ENCODE measurements at places on chromosomes 3 and 15. TPM values are rescaled to one million over a fixed set of nuclear protein-coding genes. Genes with fewer than 3 reads are reported as not detected.

ZNF774 gene
- total RNA-seq: 2.6 TPM

ERICH6 gene
- not detected for total RNA-seq

DNAH12 gene
- 0.47 TPM for total RNA-seq

PLCH1 gene
- total RNA-seq: 0.12 TPM

PTX3 gene
- 217 TPM for total RNA-seq

DNA sequence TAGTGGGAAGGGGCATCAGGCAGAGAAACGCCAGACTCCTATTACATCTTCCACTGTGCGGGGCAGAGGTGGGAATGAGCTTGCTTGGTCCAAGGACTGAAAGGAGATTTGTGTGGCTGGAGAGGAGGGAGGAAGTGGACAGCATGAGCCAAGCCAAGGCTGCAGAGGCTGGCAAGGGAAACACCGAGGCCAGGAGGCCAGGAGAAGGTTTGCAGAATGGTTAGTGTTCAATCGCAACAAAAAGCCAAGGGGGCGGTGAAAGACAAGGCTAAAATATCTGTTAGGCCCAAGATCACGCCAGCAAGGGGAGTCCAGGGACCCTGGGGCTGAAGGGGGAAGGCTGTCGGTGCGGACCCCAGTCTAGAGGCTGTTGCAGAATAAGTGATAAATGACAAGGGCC lies 75.8 kb downstream of the CPN2 start:
- H3K27me3 ChIP-seq: no peaks in the 10 kb centered on the region
- peak; percentile 37 for DNase-seq
- peaks cover 7% of the 10 kb centered on the region for H3K36me3 ChIP-seq
- peak overlapping the region; percentile 69 for H3K27ac ChIP-seq
- H3K4me3 ChIP-seq: no peak overlapping the region
- peaks cover 30% of the 10 kb centered on the region for H3K4me1 ChIP-seq

GRCh38 chr15:39931615-39932014 lies 2.3 kb upstream of the EIF2AK4 start:
- no peak for DNase-seq
- no peaks in the 10 kb centered on the region for H3K36me3 ChIP-seq
- no peak overlapping the region for H3K4me3 ChIP-seq
- H3K27me3 ChIP-seq: no peaks in the 10 kb centered on the region
- peaks cover 15% of the 10 kb centered on the region for H3K4me1 ChIP-seq
- no peak overlapping the region for H3K27ac ChIP-seq

DNA sequence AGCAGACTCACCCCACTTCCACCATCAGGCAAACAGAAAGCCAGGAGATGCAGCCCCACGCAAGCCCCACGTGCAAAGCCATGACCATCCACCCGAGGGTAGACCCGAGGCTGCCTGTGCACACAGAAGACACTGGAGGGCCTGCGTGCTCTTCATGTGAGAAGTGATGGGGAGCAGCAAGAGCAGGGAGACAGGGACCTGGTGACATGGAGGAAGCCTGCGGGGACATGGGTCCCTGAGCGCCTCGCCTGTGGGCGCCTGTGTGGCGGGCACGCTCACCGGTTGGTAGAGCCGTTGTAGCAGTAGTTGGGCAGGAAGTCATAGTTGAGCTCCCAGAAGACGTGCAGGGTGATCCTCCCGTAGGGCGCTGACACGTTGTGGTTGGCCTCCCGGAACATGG lies 65.0 kb downstream of the NIPA2 start:
- peaks cover 67% of the 10 kb centered on the region for H3K36me3 ChIP-seq
- no peak for DNase-seq
- no peaks in the 10 kb centered on the region for H3K27me3 ChIP-seq
- H3K4me1 ChIP-seq: no peaks in the 10 kb centered on the region

DNA sequence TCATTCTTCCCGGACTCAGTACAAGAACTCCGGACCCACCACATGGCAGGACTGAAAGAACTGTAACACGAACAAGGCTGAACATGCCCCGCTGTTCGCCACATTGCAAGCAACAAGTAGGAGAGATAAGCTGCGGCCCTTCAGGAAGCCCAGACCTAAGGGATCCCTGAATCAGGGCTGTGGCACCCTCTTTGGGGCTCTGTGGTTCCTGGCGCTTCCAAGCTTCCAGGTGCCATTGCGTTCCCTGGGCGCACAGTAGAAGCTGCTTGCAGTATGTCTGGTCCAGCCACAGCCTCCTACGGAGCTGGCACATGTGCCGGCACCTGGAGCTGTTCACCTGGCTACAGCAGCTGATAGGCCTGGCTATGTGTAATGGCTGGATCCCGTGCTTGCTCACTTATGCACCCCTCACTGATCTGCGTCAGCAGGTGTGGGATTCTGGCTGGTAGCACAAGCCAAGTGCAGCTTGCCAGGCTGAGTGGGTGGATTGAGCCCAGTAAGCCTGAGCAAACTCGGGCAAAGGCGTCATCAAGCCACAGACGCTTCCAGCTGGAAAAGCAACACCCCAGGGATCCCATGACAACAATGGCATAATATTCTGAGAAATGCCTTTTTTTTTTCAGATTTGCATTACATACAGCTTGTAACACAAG lies 748.6 kb upstream of the GBE1 start:
- H3K4me1 ChIP-seq: no peaks in the 10 kb centered on the region
- H3K36me3 ChIP-seq: no peaks in the 10 kb centered on the region
- no peak overlapping the region for H3K4me3 ChIP-seq

DNA sequence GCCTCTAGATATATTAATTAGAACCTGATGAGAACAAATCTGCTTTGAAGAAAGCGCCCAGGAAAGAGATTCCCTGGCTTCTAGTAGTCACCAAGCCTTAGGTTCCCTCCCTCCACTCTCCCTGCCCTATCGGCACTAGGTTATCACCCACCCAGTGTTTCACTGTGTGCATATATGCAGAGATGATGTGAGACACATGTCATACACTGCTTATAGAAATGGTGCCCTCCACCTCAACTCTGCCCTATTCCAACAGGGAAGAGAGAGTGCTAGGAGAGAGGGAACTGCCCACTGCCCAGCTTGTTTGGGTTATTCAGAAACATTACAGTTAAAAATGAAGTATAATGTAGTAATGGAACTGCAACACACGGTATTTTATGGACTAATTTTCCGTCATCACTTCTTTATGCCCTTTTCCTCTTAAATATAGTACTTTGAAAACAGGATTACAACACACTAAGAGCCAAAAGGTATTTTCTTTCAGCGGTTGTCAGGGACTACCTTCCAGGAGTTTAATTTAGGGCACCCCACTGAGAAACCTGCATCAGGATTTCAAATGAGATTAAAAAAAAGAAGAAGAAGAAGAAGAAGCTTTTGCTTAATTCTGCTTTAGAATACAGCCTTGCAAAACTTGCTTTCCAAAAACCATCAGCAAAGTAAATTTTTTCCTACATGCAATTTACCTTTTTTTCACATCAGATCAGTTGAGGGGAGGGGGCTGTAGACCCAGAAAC lies 55.3 kb downstream of the MEIS2 start:
- no peaks in the 10 kb centered on the region for H3K27me3 ChIP-seq
- H3K36me3 ChIP-seq: peaks cover 4% of the 10 kb centered on the region
- peaks cover 7% of the 10 kb centered on the region for H3K4me1 ChIP-seq
- no peak overlapping the region for H3K4me3 ChIP-seq

- DNase-seq: no peak
- peaks cover 27% of the 10 kb centered on the region for H3K4me1 ChIP-seq
- H3K27ac ChIP-seq: no peak overlapping the region
- no peaks in the 10 kb centered on the region for H3K27me3 ChIP-seq
- H3K4me3 ChIP-seq: no peak overlapping the region
These were observed 49.8 kb downstream of the RSRC1 start for GRCh38 chr3:158159714-158160113.

DNA sequence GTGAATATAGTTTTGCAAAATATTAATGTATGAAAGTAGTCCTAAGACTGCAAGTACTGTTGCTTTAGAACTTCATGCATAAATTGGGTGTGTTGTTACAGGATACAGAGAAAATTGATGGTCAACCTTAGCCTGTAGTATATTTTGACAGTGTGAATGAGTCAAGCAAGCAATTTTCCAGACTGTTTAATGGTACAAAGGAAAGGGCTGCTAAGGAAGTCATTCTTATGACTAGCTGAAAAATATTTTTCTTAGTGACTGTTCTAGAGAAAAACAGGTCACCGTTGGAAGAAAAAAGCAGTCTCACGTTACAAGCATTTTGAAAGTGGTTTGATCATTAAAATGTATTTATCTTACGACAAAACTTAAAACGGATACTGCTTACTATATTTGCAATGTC lies 49.2 kb downstream of the MBNL1 start:
- no peak for DNase-seq
- no peak overlapping the region for H3K4me3 ChIP-seq
- H3K4me1 ChIP-seq: peaks cover 35% of the 10 kb centered on the region
- H3K27ac ChIP-seq: no peak overlapping the region
- no peaks in the 10 kb centered on the region for H3K27me3 ChIP-seq

DNA sequence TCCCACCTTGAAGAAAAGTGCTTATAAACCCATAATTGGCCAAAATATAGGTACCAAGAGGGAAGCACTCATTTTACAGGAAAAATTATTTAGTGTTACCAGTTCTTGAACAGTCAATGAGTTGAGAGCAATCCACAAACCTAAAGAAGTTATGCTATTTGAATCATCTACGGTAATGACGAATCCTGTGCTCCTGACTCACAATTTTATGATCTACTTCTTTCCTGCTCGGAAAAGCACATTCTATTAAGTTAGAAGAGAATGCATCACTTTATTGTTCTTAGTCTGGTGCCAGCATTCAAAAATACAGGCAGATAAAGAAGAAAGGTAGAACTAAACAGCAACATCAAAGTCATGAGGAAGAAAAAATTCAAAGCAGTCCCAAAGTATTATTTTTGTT lies 33.2 kb downstream of the CHRM5 start:
- no peak overlapping the region for H3K4me3 ChIP-seq
- no peaks in the 10 kb centered on the region for H3K36me3 ChIP-seq
- H3K27ac ChIP-seq: peak overlapping the region; percentile 49

GRCh38 chr3:44111482-44111881 lies 130.2 kb upstream of the TOPAZ1 start:
- H3K27ac ChIP-seq: no peak overlapping the region
- H3K27me3 ChIP-seq: no peaks in the 10 kb centered on the region
- H3K36me3 ChIP-seq: no peaks in the 10 kb centered on the region
- peaks cover 16% of the 10 kb centered on the region for H3K4me1 ChIP-seq
- no peak overlapping the region for H3K4me3 ChIP-seq

DNA sequence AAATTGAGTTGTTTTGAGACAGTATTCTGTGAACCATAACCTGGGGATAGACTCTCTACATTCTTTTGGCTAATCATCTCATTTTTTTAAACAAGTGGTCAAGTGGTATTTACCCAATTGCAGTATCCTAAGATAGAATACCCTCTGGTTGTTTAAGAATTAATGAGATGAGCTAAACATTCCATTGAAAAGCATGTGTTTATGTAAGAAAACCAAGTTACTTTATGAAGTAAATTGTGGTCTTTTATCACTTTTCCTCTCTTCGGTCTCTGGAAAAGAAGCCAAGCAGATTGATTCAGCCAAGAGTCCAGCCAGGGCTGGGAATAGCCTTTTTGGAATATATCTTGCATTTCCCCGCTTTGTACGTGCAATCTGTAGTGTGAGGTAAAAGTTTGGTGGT lies 185.7 kb upstream of the TOPAZ1 start:
- DNase-seq: no peak
- peaks cover 9% of the 10 kb centered on the region for H3K4me1 ChIP-seq
- no peak overlapping the region for H3K4me3 ChIP-seq
- H3K36me3 ChIP-seq: no peaks in the 10 kb centered on the region
- H3K27me3 ChIP-seq: no peaks in the 10 kb centered on the region

DNA sequence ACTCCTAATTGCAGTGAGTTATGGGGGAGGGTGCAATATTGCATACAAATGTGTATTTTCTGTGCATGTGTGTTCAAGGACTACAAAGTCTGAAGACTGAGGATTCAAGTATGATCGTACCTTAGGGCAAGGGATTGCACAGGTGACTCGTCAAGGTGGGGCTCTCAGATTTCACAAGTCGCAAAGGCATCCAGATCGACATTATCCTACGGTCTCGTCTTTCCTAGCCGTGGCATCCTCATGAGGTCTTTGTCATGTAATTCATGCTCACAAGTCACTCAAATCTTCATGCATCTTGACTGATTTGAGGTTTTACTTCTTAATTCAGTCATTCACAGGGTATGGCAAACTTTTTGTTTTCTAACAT lies 191.4 kb upstream of the HES1 start:
- H3K27ac ChIP-seq: no peak overlapping the region
- H3K27me3 ChIP-seq: no peaks in the 10 kb centered on the region
- H3K36me3 ChIP-seq: no peaks in the 10 kb centered on the region
- no peak overlapping the region for H3K4me3 ChIP-seq
- peaks cover 13% of the 10 kb centered on the region for H3K4me1 ChIP-seq

GRCh38 chr15:68208136-68208535 lies 3.0 kb upstream of the CALML4 start:
- no peak for DNase-seq
- H3K4me3 ChIP-seq: no peak overlapping the region

GRCh38 chr3:45948311-45948781 lies 5.1 kb downstream of the CXCR6 start:
- peaks cover 33% of the 10 kb centered on the region for H3K36me3 ChIP-seq
- H3K27ac ChIP-seq: no peak overlapping the region
- no peak overlapping the region for H3K4me3 ChIP-seq
- no peaks in the 10 kb centered on the region for H3K27me3 ChIP-seq
- no peak for DNase-seq

DNA sequence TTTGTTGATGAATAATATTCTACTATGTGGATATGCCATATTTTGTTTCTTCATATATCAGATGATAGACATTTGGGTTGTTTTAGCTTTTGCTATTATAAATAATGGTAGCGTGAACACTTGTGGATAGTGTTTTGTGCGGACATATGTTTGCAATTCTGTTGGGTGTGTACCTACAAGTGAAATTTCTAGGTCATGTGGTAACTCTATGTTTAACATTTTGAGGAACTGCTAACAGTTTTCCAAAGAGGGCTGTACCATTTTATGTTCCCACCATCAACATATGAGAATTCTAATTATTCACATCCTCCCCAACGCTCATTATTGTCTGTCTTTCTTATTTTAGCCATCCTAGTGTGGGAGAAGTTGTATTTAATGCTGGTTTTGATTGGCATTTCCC lies 303.8 kb downstream of the ERC2 start:
- H3K4me3 ChIP-seq: no peak overlapping the region
- H3K36me3 ChIP-seq: no peaks in the 10 kb centered on the region
- no peaks in the 10 kb centered on the region for H3K27me3 ChIP-seq
- DNase-seq: no peak

DNA sequence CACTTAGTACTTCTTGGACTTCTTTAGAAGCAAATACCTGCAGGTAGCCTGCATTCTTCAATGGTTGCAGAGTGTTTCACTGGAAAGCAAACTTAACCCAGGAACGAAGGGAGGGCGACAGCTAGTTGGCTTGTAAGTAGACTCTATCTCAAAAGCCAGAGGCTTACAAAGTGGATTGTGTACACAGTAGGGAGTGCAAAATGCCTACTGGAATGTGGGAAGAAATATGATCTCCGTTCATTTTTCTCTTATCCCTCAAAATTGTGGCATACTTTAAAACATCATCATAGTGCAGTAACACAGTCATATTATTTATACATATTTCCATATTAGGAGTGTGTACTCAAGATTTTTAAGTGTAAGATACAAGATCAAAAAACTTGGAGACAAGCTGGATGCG lies 155.7 kb downstream of the LIPC start:
- H3K4me3 ChIP-seq: no peak overlapping the region
- no peaks in the 10 kb centered on the region for H3K27me3 ChIP-seq
- no peaks in the 10 kb centered on the region for H3K4me1 ChIP-seq
- peaks cover 10% of the 10 kb centered on the region for H3K36me3 ChIP-seq
- no peak overlapping the region for H3K27ac ChIP-seq
- no peak for DNase-seq

Data from MCF 10A (cell line).